ENCODE measurements at places on chromosomes 12 and 14. TPM values are rescaled to one million over a fixed set of nuclear protein-coding genes. Genes with fewer than 3 reads are reported as not detected.

Gene SOAT2
- polyA plus RNA-seq, result 2.0 TPM

Gene FAM186B
- 1.1 TPM for polyA plus RNA-seq

Gene INSM2
- 0.09 TPM for polyA plus RNA-seq

Gene ZCRB1
- polyA plus RNA-seq, result 92.0 TPM

Gene PLBD2
- 18.8 TPM for polyA plus RNA-seq

Gene PCED1B
- polyA plus RNA-seq, result 4.7 TPM

Gene TAS2R8
- polyA plus RNA-seq, result not detected

Gene PAH
- 67.8 TPM for polyA plus RNA-seq

Gene MYF6
- 0.15 TPM for polyA plus RNA-seq

Gene KRT73
- polyA plus RNA-seq, result not detected

Gene GPR132
- polyA plus RNA-seq, result 0.70 TPM

All from right renal pelvis (tissue), 4 donors.